ENCODE measurements at places on chromosomes 7 and 10.

DNA sequence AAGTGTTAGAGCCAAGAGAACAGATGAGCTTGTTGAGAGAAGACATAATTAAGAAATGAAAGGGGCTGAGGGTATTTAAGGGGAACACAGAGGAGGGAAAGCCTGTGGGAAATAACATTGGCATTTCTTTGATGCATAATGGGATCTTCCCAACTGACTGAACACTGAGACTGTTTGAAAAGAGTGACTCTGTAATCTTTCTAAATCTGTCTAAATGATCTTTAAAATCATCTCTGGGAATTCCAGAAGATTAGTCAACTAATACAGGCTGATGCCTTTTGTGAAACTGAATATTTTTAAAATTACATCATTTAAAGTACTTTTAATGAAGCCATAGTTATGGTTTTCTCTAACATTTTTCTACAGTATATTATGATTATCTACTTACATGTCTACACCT is 17.4 kb upstream of the SLC35G1 start:
- no peak for DNase-seq

DNA sequence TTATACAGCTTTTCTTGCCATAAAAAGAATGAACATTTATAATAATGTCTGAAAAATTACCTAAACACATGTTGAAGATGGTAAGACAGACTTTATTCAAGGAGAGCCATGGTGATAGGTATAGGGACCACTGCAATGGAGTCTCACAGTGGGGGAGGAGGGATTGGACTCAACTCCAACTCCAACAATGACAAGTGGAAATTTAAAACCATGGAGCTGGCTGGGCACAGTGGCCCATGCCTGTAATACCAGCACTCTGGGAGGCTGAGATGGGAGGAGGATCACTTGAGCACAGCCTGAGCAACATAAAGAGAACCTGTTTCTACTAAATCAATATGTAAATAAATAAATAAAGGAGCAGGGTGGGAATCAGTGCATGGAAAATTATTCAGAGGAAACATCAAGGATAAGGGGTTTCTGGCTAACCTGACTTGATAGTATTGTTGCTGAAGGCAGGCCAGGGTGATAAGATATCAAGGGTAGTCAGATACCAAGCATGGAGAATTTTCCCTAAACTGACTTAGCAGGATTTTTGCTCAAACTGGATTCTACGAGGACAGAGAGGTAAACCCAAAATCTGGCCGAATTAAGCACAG is 19.5 kb upstream of the MICU1 start:
- DNase-seq: no peak

- DNase-seq: peak; percentile 81
Measured at GRCh38 chr10:132624847-132625471, 87.4 kb downstream of the INPP5A start.

- peak; percentile 23 for DNase-seq
Measured at GRCh38 chr7:66901941-66902843, 18.8 kb upstream of the TMEM248 start.

- DNase-seq: peak; percentile 49
Measured at GRCh38 chr10:119466655-119467054, 75.9 kb downstream of the RGS10 start.

- no peak for DNase-seq
Measured at GRCh38 chr10:124064676-124065075, 28.7 kb downstream of the CHST15 start.

GRCh38 chr7:44460325-44460724 is 30.1 kb downstream of the NUDCD3 start:
- no peak for DNase-seq

DNA sequence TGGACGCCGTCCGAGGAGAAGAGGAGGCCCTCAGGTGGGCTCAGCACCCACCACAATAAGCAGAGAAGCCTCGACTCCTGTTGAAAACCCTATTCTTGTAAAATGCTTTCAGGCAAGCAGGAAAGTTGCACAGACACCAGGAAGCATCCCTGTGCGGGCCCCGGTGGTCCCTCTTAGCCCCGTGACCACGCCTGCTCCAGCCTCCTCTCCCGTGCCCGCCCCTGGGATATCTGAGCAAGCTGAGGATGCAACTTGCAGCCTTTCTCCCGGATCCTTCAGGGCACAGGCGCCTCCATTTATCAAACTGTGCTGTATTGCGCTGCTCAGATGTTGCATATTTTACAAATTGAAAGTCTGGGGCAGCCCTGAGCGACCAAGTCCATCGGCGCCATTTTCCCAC is 72.7 kb downstream of the CFAP46 start:
- no peak for DNase-seq

DNA sequence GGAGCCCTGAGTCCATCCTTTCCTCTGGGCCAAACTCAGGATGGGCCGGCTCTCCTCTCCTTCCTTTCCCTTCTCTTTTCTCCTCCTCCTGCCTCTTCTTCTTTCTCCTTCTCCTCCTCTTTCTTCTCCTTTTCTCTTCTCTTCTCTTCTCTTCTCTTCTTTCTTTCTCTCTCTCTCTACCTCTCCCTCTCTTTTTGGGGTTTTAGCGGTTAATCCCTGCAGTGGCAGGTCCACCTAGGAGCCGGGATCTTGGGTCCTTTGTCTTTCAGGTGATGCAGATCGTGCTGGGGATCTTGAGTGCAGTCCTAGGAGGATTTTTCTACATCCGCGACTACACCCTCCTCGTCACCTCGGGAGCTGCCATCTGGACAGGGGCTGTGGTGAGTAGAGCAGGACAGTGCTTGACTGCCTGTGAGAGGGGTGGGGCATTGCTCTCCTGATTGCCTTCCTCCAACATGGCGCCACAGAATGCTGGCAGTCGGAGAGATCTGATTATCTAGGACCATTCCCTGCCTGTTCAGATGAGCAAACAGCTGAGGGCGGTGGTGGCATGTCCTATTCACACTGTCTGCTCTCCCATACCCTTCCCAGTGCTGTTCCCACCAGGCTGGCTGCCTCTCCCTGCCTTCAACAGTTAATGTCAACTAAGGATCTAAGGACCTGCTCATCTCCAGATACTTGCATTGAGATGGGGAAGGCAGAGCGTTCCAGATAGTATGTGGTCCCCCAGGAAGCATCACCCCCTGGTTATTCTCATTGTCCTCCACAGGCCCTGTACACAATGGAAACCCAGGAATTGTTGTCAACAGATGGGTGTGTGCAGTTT is 1.6 kb downstream of the TMEM176A start:
- no peak for DNase-seq

DNA sequence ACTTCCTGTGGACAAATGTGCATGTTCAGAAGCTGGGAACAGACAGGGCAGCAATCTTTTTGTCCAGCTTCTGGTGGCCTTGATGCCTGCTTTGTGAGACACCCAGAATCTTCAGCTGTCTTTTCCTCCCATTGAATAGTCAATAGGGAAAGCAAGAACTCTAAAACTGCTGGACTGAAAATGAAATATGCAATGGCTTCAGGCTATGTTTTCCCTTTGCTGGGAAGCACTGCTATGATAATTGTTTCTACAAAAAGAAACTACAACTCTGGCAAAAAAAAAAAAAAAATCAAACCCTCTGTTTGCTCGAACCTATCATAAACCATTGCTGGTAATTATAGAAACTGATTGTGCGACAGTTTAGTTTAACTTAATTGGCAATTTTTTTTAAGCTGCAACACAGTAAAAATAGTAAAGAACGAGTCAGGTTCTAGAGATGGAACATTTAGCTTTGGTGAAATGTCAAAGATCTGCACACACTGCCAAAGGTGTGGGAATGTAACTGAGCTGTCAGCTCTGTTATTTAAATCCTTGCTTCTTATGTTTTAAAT is 79.1 kb upstream of the NEUROD6 start:
- no peak for DNase-seq

DNA sequence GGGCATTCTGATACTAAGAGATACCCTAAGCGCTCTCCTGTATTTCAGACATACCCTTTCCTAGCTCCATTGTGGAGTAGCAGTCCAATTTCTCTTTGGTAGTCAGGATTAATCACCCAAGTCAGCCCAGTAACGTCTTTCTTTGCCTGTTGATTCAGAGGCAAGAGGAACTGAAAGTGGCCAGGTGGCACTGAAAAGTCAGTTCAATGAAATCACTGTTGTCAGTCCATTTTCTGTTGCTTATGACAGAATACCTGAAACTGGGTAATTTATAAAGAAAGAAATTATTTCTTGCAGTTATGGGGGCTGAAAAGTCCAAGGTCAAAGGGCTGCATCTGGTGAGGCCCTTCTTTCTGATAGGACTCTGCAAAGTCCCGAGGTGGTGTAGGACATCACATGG is 40.2 kb downstream of the ANKRD61 start:
- DNase-seq: no peak

DNA sequence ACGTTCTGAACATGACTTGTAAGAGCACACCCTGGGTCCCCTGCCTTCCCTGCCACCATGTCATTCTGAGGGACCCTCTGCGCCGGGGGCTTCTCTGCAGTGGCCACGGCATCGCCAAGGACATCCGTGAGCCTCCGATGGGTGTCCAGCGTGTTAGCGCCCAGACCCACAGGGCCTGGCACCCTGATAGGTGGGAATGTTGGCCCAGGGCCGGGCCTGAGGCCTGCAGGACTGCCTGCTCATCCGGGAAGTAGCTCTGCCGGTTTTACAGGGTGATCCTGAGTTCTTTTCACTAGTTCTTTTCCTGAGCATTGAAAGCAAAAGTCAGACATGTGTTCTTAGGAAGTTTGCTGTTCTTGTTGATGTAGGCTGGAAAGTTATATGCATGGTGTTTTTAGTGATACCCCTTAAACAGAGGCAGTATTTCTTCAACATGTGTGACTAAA is 54.5 kb downstream of the WDR37 start:
- DNase-seq: no peak

- no peak for DNase-seq
Measured at GRCh38 chr10:93300288-93300917, 181.7 kb downstream of the MYOF start.

GRCh38 chr7:31410265-31410664 is 69.7 kb upstream of the NEUROD6 start:
- no peak for DNase-seq

GRCh38 chr10:110323503-110323902 is 18.8 kb upstream of the SMNDC1 start:
- DNase-seq: no peak

- DNase-seq: no peak
Measured at GRCh38 chr7:73555411-73555982, 2.0 kb downstream of the BCL7B start.

GRCh38 chr7:55235801-55236200 is 129.3 kb upstream of the LANCL2 start:
- DNase-seq: no peak

GRCh38 chr7:138549082-138549481 is 89.0 kb downstream of the TRIM24 start:
- no peak for DNase-seq

DNA sequence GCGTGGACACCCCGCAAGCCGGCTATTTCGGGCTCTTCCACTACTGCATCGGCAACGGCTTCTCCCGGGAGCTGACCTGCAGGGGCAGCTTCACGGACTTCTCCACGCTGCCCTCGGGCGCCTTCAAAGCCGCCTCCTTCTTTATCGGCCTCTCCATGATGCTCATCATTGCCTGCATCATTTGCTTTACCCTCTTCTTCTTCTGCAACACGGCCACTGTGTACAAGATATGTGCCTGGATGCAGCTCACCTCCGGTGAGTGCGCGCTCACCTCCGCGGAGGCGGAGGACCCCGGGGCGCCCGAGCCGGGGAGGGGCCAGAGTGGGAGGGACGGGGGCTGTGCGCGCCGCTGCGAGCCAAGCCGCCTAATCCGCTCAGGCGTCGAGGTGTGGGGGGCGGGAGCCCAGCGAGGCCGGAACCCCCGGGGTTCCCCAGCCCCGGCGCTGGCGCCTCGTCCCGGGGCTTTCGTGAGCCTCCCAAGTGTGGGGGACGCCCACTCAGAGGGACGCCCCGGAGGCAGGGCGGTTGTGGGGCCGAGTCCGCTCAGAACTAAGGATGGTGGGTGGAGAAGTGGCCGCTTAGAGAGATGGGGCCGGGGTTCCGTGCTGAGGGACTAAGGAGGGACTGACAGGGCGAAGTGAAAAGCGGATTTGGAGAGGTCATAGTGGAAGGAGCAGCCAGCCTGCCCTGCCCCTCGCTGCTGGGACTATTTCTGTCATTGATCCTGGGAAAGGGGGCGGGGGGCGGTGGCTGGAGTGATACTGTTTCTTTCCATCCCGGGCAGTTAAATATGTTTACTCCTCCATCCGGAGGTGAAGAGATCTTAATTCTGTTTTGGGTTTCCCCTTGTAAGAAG is 795 bp downstream of the LHFPL3 start:
- peak; percentile 65 for DNase-seq

DNA sequence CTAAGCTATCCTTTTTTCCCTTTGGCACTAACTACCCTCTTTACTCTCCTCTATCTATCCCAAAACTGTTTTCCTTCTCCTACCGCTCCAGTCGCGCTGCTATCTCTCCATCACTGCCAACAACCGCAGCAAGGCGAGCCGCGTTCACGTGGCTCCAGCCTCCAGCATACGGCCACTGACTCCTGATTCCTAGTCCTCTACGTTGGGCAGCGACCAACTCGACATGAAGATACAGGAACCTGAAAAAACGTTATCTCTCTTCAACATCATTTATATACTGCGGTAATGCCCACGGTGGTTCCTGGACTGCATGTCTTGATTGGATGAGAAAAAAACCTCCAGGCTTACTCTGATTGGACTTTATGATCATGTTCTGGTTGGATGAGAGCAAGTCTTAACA is 129.5 kb downstream of the ZNF716 start:
- no peak for DNase-seq

DNA sequence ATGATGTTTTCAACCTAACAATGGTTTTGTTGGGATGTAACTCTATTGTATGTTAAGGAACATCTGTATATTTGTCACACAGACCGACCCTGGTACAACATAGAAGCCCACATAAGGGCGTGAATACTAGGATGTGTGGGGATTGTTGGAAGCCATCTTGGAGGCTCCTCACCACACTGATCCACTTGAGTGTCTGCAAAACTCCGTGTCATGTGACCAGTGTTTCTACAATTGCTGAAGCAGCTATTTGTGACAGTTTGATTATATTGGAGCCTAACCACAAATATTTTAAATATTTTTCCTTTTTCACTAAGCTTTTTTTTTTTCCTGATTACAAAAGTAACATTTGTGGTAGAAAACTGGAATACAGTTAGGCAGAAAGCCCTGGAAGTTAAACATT is 27.9 kb downstream of the RALA start:
- DNase-seq: no peak

DNA sequence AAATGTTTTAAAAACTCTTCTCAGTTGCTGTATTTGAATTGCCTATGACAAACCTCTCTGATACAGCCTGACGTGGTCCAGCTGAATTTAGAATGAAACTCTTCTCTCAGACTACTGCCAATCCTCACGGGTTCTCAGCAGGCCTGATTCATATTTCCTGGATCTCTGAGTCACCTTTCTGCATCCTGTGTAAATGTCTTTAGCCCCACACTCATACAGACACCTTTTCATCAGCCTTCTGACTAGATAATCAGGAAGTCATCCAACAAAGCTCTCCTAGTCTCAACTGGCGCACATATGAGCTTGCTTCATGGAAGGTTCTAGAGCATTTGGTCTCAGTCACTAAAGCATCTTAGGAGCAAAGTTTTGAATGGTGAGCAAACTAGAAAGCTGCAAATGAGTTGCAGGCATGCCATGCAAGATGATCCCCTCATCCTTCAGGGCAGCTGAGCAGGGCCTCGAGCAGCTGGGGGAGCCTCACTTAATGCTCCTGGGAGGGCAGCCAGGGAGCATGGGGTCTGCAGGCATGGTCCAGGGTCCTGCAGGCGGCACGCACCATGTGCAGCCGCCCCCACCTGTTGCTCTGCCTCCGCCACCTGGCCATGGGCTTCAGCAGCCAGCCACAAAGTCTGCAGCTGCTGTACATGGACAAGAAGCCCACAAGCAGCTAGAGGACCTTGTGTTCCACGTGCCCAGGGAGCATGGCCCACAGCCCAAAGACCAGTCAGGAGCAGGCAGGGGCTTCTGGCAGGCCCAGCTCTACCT is 182.8 kb downstream of the ARHGAP12 start:
- no peak for DNase-seq

GRCh38 chr7:28847681-28848080 is 110.4 kb downstream of the TRIL start:
- no peak for DNase-seq
